ENCODE measurements at places on chromosomes 4 and X.

DNA sequence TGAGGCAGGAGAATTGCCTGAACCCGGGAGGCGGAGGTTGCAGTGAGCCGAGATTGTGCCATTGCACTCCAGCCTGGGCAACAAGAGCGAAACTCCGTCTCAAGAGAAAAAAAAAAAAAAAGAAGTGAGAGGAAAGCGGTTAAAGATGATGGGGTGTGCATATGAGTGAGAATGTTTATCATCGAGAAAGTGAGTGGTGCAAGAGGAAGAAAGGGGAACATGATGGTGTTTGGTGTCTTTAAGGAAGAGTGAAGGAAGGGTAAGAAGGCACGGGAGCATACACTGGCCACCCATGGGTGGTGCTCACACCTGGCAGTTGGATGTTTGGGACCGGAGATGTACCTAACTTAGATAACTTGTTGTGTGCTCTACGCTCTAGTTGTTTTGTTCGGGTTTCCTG is 62.2 kb downstream of the STOX2 start:
- no peak for DNase-seq

GRCh38 chr4:185849664-185850550 is 37.9 kb upstream of the SORBS2 start:
- DNase-seq, result no peak

DNA sequence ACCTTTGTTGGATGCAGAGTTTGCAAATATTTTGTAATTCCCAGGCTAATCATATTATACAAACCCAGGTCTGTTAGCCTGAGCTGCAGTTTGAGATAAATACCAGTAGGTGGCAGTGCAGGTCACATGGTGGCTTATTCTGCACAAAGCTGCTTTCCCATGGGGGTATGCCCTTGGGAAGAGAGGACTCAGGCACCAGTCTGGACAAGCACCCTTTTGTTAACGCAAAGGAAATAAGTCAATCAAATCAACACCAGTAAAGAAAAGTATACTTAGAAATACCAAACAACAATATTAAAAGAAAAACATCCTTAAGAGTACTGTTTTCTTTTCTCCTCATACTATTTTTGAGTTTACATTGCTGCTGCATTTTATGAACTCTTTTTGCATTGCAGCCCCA is 389.0 kb upstream of the ZFP42 start:
- DNase-seq, result no peak

DNA sequence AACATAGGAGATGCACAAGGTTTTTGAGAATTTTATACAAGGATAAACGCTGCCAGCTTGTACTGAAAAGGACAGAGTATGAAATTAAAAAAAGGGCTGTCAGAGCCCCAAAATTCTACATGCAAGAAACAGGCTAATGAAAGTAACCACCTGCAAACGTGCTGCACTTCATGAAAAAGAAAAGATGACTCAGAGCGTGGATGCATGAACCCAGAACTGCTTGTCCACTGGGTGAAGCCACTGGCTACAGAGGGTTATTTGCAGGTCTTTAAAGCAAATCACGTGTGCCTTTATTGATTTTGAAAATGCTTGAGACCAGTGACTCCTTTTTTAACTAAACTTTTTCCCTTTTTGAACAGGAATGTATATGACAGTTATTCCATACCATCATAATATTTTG is 25.3 kb upstream of the FRMD7 start:
- no peak for DNase-seq

- no peak for DNase-seq
Observed at GRCh38 chr4:84855774-84856173, 110.7 kb downstream of the WDFY3 start.

GRCh38 chr4:124932447-124932846 is 219.9 kb upstream of the ANKRD50 start:
- DNase-seq, result no peak

DNA sequence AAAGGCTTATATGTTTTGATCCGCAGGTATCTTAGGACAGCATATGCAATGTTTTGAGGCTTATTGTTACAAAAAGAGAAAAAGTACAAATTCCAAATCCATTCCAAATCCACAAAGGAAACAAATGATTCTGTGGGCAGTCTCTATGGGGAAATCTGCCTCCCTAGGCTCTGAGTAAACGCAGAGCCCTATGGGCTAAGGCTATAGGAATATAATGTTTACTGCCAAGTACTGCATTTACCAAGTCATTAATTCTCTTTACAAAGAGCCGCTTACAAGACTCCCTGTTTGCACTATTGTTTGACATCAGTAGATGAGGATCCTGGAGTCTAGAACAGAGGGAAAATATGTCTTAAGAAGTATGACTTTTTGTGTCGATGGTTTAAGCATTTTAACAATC is 212.4 kb upstream of the GPC4 start:
- no peak for DNase-seq

DNA sequence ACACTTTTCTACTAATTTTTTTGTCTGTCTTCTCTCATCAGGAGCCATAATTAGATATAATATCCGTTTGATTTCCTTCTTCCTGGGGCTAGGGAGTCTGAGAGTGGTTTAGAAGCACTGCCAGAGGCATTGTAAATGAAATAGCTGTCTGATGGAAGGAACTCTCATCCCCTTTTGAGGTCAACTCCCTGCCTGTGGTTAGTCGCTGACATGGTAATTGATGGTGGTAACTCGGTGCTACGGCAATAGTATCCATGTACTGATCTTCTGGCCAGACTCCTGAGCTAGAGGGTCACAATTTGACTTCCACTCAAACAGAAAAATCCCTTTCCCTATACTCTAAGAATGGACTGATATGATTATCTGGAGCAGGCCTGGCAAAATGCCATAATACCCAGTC is 108.1 kb upstream of the TRPC5 start:
- DNase-seq, result no peak

DNA sequence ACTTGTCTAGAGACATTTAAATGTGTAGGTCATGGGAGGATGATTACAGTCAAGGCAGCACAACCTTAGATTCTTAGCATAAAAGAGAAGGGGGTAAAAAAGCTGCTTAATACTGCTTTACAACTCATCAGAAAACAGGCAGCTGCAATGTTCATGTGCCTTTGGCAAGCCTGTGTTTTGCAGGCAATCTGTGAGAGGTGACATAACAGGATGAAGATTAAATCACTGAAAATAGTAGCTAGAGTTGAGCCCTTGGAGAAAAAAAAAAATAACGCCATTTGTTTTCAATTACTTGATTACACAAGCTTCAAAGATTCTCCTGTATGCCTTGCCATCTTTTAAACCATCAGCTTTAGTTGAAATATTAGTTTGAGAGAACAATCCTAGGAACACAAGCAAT is 847.6 kb upstream of the LCORL start:
- DNase-seq, result no peak

DNA sequence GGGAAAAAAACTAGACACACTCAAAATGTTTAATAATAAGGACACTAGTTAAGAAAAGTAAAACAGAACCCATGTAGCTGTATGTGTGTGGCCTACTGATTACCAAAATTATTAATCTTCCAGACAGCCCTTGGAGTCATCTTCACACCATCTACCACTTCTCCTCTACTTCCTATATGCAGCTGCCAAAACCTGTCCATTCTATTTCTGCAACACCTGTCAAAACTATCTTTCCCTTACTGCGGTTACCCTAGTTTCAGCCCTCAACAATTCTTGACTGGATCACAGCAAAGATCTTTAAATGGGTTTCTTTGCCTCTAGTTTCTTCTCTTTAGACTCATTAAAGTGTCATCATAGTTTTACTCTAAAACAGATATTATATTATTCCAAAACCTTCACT is 72.6 kb downstream of the GPR82 start:
- DNase-seq, result no peak

DNA sequence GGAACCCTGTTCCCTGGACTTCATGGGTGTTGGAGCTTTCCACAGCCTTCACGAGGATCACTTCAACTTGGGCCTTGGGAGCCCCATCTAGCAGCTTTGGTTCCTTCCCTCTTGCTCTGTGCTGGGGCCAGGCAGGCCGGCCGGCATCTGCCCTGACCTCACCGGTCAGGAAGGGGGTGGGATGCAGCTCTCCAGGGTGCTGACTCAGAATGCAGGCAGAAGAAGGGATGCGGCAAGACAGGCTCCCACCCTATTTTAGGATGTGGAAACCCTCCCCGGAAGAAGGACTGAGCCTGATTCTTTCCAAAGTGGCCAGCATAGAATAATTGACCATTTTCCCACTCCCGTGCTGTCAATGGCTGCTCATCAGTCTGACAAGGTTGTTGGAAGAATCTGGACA is 47.1 kb downstream of the FHDC1 start:
- DNase-seq, result no peak

- no peak for DNase-seq
Observed at GRCh38 chrX:47221756-47222155, 3.3 kb downstream of the CDK16 start.

DNA sequence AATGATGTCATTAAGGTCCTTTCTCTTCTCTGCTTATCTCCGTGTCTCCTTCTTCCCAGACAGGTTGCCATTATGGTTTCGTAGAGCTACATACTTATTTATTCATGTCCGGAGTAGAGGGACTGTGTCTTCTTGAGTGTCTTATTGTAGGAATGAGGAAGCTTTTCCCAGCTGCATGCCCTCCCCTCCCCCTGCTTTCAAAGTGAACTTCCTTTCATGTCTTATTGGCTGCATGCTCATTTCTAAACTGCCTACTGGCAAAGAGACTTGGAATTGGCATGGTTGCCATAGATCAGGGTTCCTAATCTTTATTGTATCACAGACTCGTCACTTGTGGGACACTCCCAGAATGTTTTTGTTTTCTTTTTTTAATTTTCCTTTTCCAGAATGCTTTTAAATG is 15.4 kb downstream of the VAMP7 start:
- DNase-seq, result no peak

- DNase-seq, result no peak
Observed at GRCh38 chr4:29770627-29771026, 949.5 kb upstream of the PCDH7 start.

GRCh38 chr4:185369731-185370130 is 26.0 kb downstream of the LRP2BP start:
- no peak for DNase-seq

DNA sequence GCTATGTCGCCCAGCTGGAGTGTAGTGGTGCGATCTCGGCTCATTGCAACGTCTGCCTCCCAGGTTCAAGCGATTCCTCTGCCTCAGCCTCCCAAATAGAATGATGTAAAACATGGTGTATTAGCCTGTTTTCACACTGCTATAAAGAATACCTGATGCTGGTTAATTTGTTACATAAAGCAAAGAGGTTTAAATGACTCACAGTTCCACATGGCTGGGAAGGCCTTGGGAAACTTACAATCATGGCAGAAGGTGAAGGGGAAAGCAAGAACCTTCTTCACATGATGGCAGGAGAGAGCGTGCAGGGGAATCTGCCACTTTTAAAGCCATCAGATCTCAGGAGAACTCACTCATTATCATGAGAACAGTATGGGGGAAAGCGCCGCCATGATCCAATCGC is 1191.8 kb downstream of the ARAP2 start:
- no peak for DNase-seq

GRCh38 chrX:55624403-55624802 is 1.2 kb downstream of the FOXR2 start:
- no peak for DNase-seq

- no peak for DNase-seq
Observed at GRCh38 chr4:141560056-141560455, 76.3 kb upstream of the IL15 start.

DNA sequence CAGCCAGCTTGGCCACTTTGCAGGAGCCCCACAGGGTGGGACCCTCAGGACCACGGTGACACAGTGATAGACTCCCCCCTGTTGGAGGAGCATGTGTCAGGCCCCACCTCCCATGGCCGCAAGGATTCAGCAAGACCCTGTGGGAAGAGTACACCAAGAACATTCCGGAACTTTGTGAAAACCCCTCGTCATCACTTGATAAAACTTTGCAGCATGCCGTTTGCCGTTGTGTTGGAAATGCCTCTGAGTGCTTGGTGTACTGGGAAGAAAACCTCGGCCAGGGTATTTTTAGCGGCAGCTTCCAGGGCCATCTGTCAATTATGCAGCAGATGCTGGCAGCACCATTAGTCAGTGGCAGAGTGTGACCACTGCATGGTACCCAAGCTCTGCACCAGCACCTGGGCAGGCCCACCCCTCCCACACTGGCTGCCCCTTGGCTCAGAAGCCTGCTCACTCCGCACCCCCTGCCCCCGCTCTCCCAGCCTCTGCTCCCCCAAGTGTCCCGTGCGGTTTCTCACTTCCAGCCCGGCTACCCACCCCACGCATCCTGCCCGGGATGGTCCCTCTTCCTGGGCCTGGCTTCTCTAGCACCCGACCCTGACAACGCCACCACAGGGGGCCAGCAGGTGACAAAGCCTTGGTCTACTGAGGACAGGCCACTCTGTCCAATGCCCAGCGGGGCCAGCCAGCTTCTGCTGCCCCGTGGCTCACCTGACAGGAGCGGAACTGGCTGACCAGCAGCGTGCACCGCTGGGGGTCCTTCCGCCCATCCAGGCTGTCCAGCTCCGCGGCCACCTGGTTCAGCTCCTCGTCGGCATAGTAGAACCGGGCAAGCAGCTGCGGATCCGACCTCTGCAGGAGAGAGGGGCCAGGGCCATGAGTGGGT is 65.0 kb downstream of the ZFYVE28 start:
- no peak for DNase-seq

DNA sequence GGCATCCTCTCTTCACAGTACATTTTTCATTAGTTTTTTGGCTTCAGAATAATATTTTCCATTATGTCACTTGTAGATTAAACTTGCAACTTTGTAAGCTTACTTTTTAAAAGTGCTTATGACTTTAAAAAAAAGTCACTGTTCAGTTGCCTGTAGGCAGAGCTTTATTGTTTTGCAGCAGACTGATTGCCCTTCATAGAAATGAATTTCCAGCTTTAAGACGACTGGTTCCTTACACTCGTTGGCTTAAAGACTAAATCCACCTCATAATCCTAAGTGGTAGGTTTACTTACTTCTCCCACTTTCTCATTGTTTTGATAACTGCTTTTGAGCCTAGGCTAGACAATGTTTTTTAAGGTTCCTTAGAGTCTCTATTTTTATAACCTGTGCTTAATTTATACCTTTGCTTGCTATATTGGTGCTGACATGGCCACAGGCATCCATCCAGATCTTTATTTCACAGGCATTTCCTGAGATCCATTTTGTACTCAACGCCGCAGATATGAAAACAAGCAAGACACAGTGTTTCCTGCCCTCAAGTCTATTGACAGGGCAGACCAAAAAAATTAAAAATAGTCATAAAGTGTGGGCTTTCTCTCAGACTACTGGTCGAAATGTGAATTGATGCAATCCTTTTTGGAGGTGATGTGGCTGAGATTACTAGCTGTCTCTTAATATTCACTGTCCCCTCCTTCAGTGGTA is 12.6 kb upstream of the IL13RA2 start:
- DNase-seq, result no peak

- DNase-seq, result no peak
Observed at GRCh38 chr4:665751-666435, 8.2 kb downstream of the ATP5ME start.

DNA sequence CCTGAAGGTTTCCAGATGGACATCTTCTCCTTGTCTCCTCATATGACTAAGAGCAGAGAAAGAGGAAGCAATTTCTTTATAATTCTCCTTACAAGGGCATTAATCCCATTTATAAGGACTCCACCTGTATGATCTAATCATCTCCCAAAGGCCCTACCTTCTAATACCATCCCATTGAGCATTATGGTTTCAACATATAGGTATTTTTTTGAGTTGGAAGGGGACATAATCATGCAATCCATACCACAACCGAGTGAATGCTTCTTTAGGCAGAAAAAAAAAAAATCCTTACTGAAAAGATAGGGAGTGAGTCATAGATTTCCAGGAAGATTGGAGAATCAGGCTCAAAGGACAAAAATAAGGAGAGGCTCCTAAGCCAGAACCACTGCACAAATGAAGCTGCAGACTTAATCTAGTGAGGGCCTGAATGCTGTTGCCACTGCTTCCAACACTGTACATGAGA is 312.5 kb upstream of the HS3ST1 start:
- DNase-seq, result no peak
